B cell (primary cell): ENCODE measurements at places on chromosomes 5 and 9. TPM values are rescaled to one million over a fixed set of nuclear protein-coding genes. Genes with fewer than 3 reads are reported as not detected.

SOHLH1 gene
- not detected in 2 replicates for total RNA-seq

FAF2 gene
- total RNA-seq = 35.1 and 41.3 TPM in 2 replicates

GLIPR2 gene
- 13.7 and 15.2 TPM in 2 replicates for total RNA-seq

INSL4 gene
- total RNA-seq = not detected in 2 replicates

TMEM171 gene
- not detected in 2 replicates for total RNA-seq

SREK1IP1 gene
- total RNA-seq = 21.0 and 25.5 TPM in 2 replicates

MARCOL gene
- not detected in 2 replicates for total RNA-seq

BRINP1 gene
- total RNA-seq = not detected in 2 replicates

GRCh38 chr9:133667759-133668450 is 31.7 kb downstream of the DBH start:
- H3K27me3 ChIP-seq = no peaks in the 10 kb centered on the region
- no peaks in the 10 kb centered on the region for H3K4me1 ChIP-seq
- H3K27ac ChIP-seq = no peak overlapping the region
- H3K4me3 ChIP-seq = no peak overlapping the region

- H3K4me1 ChIP-seq = no peaks in the 10 kb centered on the region
- H3K4me3 ChIP-seq = no peak overlapping the region
- no peaks in the 10 kb centered on the region for H3K36me3 ChIP-seq
- H3K27ac ChIP-seq = no peak overlapping the region
- DNase-seq = no peak
- no peaks in the 10 kb centered on the region for H3K27me3 ChIP-seq
Measured at GRCh38 chr9:70594386-70594944, 180.0 kb upstream of the KLF9 start.

- no peak overlapping the region for H3K27ac ChIP-seq
- H3K4me1 ChIP-seq = peaks cover 13% of the 10 kb centered on the region
- no peak for DNase-seq
- no peak overlapping the region for H3K4me3 ChIP-seq
- H3K27me3 ChIP-seq = peaks cover 49% of the 10 kb centered on the region
- H3K36me3 ChIP-seq = no peaks in the 10 kb centered on the region
Measured at GRCh38 chr9:78122631-78123030, 91.0 kb upstream of the GNAQ start.

DNA sequence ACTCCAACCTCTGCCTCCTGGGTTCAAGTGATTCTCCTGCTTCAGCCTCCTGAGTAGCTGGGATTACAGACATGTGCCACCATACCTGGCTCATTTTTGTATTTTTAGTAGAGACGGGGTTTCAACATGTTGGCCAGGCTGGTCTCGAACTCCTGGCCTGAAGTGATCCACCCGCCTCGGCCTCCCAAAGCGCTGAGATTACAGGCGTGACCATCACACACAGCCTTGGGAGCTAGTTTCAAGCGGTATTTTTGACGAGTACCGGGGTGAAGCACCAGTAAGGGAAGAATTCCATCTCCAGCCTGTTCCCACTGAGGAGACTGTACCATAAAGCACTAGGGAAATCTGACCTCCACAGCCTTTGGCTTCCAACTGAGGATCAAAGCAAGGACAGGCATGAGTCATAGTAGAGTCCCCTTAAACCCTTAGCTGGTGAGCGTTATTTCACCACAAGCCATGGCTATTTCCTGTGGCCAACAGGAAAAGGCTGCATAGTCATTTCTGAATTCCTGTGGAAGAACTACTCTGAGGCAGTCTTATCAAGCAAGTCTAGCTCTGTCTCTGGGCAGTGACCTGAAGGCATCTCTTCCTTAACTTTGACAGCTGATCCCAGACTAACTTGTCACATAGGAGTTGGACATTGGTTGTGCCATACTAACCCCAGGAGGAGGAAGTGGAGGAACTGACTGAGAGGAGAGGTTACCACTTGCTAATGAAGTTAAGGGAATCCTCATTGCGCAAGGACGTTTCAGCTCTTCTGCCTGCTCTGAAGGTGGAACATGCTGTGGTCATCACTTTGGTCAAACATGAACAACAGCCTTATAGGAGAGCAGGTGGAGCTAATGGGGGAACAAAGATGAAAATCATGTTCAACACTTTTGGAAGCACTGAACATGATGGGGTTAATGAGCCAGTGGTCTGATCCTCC is 85.8 kb upstream of the DMRT1 start:
- H3K4me1 ChIP-seq = no peaks in the 10 kb centered on the region
- no peak for DNase-seq
- H3K27me3 ChIP-seq = no peaks in the 10 kb centered on the region
- H3K27ac ChIP-seq = no peak overlapping the region
- no peak overlapping the region for H3K4me3 ChIP-seq

- no peak overlapping the region for H3K27ac ChIP-seq
- no peak for DNase-seq
- H3K27me3 ChIP-seq = no peaks in the 10 kb centered on the region
- no peaks in the 10 kb centered on the region for H3K4me1 ChIP-seq
Measured at GRCh38 chr9:117757561-117758190, 53.5 kb downstream of the TLR4 start.

GRCh38 chr5:134289509-134290113 is 63.7 kb upstream of the PPP2CA start:
- no peaks in the 10 kb centered on the region for H3K4me1 ChIP-seq
- no peaks in the 10 kb centered on the region for H3K27me3 ChIP-seq
- H3K36me3 ChIP-seq = no peaks in the 10 kb centered on the region
- peak; percentile 72 for DNase-seq
- H3K27ac ChIP-seq = no peak overlapping the region
- H3K4me3 ChIP-seq = no peak overlapping the region

DNA sequence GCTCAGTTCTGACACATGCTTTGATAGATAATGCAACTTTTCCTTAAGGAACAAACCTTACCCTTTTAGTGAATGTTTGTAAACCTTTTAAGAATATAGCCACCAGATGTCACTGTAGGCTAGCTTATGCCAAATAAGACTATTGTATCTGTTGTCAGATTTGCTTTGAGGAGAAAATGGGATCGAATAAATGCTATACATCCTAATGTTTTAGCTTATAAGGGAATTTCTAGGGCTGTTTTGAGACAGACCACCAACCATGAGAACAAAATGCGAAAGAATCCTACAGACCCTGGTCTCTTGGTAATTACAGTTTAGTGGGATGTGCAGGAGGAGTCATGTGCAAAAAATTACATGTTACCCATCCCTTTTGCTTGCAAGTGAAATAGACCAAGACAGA is 127.6 kb upstream of the NMUR2 start:
- H3K4me1 ChIP-seq = peaks cover 4% of the 10 kb centered on the region
- H3K27me3 ChIP-seq = no peaks in the 10 kb centered on the region
- H3K36me3 ChIP-seq = no peaks in the 10 kb centered on the region
- DNase-seq = peak; percentile 42

- no peak overlapping the region for H3K27ac ChIP-seq
- no peaks in the 10 kb centered on the region for H3K4me1 ChIP-seq
- DNase-seq = no peak
Measured at GRCh38 chr9:16992138-16992537, 121.7 kb upstream of the BNC2 start.

DNA sequence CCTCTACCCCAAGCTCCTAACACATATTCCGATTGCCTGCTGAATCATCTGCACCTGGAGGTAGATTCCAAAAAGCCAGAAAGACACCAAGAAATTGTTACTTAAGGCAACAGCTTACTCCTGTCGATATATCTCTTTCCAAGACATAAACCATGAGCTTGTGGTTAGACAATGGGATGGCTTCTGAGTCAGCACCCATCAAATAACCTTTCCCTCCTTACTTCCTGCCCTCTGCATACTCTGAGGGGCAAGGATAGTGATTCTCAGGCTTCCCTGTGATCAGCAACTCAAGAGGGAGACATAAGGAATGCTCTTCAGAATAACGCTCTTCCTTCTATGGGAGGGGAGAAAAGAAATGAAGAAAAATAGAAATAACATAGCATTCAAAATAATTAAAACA is 70.9 kb downstream of the TMEM215 start:
- no peaks in the 10 kb centered on the region for H3K36me3 ChIP-seq
- no peak for DNase-seq
- no peaks in the 10 kb centered on the region for H3K4me1 ChIP-seq
- H3K4me3 ChIP-seq = no peak overlapping the region
- no peaks in the 10 kb centered on the region for H3K27me3 ChIP-seq
